ENCODE measurements at places on chromosomes 12 and 14. TPM values are rescaled to one million over a fixed set of nuclear protein-coding genes. Genes with fewer than 3 reads are reported as not detected.

DNA sequence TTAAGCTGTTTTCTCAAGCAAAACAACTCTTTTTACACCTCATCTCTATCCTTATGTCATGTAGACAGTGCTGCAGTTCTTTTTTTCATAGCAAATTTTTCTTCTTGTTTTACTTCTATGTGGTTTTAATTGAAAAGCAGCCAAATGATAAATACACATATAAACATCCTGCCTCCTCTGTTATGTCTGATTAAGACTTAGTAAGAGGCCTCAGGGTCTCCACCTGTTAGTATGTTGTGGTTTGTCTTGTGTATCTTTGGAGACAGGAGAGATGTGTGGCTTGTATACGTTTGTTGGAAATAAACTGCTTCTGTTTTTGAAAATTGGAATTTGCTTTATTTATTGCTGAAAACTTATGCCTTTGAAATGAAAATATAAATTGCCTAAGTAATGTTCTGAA, 32.0 kb downstream of the PEX5 start:
- DNase-seq: no peak

GRCh38 chr12:132734206-132734605, 23.6 kb downstream of the PGAM5 start:
- no peak for DNase-seq

DNA sequence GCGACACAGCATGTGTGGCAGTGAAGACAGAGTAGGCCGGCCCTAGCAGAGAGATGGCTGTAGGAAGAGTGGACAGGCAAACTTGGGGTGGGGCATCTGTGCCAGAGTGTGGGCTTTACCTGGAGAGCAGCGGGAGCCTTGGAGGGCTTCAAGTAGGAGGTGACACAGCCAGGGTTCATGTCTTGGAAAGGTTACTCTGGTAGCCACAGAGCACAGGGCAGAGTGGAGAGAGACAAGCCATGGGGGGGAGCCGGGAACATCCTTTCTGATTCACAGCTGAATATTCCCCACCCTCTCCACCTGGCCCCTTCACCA, 53.5 kb upstream of the DIO3 start:
- no peak for DNase-seq

- DNase-seq: no peak
Measured at GRCh38 chr14:64926398-64926995, 12.2 kb downstream of the CHURC1 start.

DNA sequence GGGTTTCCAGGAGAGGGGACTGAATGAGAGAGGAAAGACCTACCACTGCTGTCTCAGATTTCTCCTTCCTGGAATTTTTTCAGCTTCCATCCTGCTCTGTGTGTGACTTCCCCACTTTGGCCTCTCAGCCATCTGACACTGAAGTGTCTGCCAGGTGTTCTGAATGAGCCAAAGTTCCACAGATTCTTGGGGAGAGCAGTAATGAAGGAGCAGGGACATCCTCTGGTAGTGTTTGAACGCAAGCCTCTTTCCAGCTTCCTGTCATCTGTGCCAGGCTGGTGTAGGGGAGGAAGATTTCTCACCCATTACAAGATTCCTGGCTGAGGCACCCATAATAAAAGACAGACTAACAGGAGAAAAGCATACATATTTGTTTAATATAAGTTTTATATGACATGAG, 141.7 kb upstream of the NRXN3 start:
- no peak for DNase-seq

- no peak for DNase-seq
Measured at GRCh38 chr14:92744198-92744597, 4.2 kb downstream of the LGMN start.

DNA sequence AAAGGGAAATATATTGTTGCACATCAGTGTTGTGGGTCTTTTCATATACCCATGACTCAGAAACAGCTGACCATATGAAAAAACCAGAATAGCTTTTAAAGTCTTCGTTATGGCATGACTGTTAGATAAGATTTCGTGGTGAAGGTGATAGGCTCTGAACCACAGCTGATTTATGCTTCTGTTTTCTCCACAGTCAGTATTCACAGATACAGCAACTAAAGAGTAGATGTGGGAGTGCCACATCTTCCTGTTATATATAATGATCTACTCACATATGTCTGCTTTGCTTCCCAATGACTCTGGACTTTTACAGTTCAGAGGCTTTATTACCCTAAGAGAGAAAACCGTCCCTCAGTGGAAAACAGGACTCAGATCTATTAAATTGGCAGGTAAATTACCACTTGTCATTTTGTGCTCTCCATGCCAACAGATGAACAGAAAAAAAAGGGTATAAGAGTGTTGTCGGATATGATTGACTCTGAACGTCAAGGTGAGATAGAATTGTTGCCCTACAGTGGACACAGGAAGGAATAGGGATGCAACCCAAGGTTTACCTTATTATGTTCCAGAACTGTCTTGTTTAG, 1037.1 kb downstream of the GALC start:
- no peak for DNase-seq

- no peak for DNase-seq
Measured at GRCh38 chr12:109841356-109841755, 8.2 kb upstream of the TRPV4 start.

- DNase-seq: no peak
Measured at GRCh38 chr14:99687284-99688209, 3.4 kb downstream of the CYP46A1 start.

DNA sequence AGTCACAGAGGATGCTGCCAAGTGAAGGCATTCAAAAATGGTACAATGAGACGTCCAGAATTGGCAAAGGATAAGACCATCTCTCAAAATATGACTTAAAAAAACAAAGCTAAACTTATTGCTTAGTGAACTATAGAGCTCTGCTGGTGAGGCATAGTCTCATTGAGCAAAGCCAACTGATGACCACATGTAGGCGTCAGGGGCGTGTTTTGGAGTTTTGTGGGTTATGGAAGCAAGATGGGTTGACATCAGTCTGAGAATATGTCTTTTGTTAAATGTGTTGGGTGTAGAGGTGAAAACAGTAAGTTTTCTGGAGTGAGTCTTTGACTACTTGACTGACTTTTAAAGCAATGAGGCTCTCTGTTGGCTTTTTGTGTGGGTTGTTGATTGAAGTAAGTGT, 47.2 kb downstream of the ATL1 start:
- no peak for DNase-seq

NDUFB1 gene
- 201 TPM for total RNA-seq

IL22 gene
- not detected for total RNA-seq

RNASE7 gene
- 0.22 TPM for total RNA-seq

Data from psoas muscle (tissue), 8 donors.